ENCODE measurements at places on chromosomes 12 and 14.

GRCh38 chr14:89040080-89040459 lies 215.6 kb downstream of the TTC8 start:
- DNase-seq, result no peak

- no peak for DNase-seq
Observed at GRCh38 chr12:124506145-124506831, 61.1 kb downstream of the NCOR2 start.

GRCh38 chr12:30357766-30358490 lies 337.7 kb downstream of the IPO8 start:
- no peak for DNase-seq

DNA sequence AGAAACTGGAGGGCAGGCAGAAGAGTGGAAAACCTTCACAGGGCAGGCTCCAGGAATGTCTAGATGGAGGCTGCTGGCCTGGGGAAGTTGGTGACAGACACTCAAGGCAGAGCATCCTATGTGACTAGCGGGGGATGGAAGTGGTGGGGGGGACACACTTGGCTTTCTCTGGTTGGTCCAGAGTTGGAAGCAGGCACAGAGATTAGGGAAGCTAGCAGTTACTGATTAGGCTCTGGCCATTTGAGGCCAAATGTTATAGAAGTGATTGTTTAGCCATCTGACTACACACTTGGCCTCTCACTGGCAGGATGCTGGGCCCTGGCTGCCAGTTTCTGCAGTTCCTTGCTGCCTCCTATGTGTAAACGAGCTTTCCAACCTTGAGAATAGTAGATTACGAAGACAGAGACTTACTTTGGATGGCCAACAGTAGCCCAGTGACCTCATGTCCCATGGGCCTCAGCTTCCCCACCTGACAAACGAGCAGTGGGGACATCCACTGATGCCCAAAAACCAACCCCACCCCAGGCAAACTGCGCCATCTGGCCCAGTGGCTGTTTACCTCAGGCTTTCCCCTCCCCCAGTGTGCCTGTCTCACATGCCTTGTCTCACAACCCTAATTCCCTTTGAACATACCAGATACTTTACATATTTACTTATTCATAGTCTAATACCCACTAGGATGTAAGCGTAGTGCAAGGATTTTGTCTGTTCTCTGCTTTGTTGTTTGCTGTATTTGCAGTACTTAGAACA lies 102.7 kb downstream of the PAPLN start:
- no peak for DNase-seq

GRCh38 chr12:94839347-94839746 lies 164.2 kb downstream of the NDUFA12 start:
- DNase-seq, result no peak

DNA sequence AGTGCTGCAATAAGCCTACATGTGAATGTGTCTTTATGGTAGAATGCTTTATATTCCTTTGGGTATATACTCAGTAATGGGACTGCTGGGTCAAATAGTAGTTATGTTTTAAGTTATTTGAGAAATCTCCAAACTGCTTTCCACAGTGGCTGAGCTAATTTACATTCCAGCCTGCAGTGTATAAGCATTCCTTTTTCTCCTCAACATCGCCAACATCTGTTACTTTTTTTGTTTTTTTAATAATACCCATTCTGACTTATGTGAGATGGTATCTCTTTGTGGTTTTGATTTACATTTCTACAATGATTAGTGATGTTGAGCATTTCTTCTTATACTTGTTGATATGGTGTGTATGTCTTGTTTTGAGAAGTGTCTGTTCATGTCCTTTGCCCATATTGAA lies 1186.2 kb downstream of the BCL11B start:
- no peak for DNase-seq

- DNase-seq, result no peak
Observed at GRCh38 chr14:90017371-90017770, 44.4 kb upstream of the KCNK13 start.

DNA sequence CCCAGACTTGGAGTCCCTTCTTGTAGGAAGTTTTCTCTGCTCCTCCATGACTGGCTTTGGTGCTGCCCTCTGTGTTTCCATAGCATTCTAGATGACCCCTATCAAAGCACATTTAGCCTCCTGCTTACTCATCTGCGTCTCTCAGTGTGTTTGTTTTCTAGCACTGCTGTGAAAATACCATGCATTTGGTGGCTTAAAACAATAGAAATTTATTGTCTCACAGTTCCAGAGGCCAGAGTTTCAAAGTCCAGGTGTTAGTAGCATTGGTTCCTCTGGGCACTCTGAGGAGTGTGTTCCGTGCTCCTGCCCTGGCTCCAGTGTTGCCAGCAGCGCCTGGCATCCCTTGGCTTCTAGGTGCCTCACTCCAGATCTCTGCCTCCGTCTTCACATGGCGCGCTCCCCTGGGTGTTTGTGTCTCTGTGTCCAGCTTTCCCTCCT lies 86.1 kb downstream of the CACNA1C start:
- no peak for DNase-seq

- DNase-seq, result no peak
Observed at GRCh38 chr14:104206281-104206904, 68.0 kb downstream of the KIF26A start.

DNA sequence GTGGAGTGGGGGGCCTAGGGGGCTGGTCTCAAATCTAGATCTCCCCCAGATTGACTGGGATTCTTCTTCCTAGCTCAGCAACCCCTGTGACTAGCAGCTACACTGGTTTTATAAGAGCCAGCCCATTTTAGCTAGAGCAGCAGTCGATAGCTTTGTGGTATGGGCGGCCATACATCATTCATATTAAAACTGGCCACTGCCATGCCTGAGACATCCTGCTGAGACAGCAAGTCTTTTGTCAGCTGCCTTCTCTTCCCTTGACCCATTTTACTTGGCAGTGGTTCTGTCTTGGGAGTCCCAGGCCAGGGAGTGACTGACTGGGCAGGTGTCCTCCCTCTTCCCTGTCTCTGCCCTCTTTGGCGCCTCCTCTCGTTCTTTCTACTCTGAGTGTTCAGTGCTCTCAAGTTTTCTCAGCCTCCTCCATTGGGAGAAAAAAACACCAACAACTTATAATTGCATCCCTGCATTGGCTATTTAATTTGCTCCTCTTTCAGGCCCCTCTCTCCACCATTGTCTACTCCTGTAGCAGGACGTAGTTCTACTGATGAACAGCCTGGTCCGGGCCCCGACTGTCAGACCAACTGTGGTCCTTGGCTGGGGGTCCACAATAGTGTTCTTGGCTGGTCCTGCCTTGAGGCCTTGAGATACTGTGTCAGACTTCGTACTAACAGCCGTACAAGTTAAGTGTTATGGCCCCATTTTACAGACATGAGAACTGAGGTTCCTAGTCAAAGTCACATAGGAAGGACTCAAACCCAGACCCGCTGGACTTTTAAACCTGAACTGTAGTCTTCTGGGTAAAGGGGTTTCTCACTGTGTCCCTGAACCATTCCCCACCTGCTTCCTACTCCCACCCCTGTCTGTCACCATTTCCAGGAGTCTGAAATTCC lies 18.3 kb upstream of the JDP2 start:
- no peak for DNase-seq

DNA sequence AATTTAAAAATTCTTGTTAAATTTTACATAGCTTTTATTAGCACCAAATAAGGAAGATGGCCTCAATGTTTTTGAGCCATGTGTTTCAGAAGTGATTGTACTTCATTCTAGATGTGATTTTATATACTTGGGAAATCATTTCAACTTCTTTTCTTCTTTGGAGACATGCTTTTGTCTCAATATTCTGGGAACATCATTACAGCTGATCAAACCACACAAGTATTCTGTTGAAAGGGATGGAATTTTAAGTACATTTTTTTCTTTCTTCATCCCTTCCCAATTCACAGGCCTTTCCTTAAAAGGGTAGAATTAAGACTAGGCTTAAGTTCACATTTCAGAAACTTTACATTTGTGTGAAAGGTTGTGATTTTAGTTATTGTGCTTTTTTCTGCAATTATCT lies 66.4 kb downstream of the PAPOLA start:
- DNase-seq, result no peak

DNA sequence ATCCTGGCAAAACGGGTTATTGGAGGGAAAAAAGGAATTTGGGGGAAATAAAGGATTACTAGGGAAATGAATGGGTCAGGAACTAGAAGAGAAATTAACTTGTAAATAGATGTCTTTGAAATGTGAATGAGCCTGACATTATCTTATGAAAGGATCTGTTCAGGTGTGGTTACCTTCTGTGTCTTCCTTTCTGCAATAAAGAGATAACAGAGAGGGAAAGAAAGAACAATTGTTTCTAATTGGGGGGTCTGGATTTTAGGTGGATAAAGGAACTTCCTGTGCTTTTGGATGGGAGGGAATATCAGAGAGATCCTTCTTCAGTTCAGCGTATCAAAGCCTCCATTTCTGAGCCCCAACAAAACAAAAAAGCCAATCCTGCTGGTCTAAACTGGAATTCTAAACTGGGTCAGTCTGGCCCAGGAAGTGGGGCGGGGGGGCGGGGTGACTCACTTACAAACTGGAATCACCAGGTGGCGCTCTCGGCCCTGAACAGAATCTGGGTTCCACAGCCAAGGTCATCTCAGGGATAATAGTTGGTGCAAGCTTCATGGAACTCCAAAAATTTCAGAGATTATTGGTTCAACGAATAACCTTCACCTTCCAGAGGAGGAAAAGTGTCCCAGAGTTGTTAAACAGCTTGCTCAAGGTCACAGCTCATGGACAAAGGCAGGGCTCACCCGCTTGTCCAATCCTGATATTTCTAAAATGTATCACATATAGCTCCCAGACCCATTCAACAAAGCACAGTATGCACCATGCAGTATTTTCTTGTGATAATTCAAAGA lies 15.2 kb upstream of the PEBP1 start:
- peak; percentile 73 for DNase-seq

DNA sequence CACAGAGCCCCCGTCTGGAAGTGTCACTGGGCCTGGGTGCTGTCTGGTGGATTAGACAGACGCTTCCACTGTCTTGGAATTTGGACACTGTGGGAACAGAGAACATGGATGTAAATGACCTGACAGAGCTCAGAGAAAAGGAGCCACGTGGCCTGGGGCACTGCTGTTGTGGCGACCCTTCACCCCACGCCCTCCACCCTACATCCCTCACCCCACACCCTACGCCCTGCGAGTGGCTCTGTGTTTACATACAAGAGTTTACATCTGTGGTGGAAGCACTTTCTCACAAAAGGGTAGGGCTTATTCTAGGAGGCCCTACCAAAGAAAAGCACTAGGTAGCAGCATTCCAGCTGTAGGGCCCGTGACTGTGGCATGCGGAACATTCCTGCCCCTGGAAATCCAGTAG lies 47.7 kb downstream of the B4GALNT3 start:
- DNase-seq, result no peak

GRCh38 chr12:89649139-89649538 lies 59.5 kb downstream of the ATP2B1 start:
- DNase-seq, result no peak

DNA sequence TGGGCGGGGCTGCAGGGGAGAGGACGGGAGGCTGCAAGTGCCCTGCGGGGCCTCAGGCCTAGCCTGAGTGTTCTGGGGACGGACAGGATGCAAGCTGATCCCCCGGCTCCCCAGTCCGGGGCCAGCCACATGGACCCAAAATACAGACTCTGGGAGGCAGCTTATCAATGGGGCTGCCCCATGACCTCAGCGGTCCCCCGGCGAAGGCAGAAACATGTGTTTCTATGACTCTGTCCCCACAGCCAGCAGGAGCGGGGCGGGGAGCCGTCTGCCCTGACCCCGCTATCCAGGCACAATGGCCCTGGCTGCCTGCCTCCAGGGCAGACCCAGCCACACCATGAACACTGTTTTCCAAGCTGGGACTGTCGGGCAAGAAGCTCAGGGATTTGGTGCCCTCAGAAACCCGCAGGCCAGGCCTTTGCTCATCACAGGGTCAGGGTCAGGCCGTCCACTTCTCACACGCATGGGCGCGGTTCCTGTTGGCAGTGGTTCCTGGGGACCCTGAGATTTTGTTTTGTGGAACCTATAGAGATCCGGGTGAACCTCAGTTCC lies 75.0 kb downstream of the RFLNA start:
- no peak for DNase-seq

- peak; percentile 64 for DNase-seq
Observed at GRCh38 chr14:77023001-77023996, 5.2 kb downstream of the IRF2BPL start.

DNA sequence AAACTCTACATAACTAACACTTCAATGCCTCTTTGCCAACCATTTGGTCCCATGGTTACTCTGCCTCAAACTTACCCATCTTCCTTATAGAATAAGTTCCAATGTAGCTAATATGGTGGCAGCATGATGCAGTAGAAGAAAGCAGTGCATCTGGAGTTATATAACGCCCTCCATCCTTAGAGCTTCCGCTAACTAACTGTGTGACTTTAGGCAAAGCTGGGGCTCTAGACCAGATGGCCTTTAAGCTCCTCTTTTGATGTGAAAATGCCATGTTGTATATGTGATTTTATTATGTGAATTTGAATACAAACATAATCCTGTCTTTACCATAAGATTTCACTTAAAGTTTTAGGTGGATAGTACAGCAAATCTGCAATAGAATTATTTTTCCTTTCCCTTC lies 6.1 kb downstream of the ABCD2 start:
- DNase-seq, result no peak

DNA sequence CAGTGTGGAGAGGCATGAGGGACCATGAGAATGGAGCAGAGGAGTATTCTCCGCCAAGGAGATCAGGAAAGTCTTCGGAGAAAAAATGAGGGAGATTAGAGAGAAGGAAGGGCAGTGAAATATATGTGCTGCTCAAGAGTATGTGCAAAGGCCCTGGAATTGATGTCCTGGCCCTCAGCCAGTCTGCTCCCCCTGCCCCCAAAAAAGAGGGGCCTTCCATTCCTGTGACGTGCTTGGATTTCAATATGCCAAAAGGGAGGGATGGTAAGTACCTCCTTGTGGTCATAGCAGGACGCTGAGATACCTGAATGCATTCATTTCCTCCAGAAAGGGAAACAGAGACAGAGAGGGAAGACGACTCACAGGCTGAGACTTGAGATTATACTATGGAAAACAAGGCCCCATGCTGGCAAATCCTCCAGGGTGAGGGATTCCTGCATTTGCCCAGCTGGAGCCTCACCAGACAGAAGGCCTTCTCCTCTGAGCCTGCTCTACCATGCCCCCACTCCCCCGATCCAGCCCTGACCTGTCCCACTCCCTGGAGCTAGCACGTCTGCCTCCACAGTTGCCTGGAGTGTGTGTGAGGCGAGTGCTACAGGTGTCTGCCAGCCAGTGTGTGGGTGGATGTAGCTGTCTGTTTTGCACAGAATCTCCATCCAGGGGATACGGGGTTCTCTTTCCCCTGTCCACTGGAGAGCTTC lies 3.9 kb upstream of the RARG start:
- peak; percentile 55 for DNase-seq

GRCh38 chr12:26768611-26769603 lies 64.1 kb downstream of the ITPR2 start:
- DNase-seq, result no peak

Measured in activated CD4-positive, alpha-beta T cell treated with anti-CD3 and anti-CD28 coated beads, Interleukin-2, amount 50 U/mL, for 48 hours (primary cell).